Stimulated activated CD4-positive, alpha-beta T cell treated with anti-CD3 and anti-CD28 coated beads, Interleukin-15, amount 100 ng/mL, for 1 hour (primary cell): ENCODE measurements at places on chromosomes 2 and 18.

DNA sequence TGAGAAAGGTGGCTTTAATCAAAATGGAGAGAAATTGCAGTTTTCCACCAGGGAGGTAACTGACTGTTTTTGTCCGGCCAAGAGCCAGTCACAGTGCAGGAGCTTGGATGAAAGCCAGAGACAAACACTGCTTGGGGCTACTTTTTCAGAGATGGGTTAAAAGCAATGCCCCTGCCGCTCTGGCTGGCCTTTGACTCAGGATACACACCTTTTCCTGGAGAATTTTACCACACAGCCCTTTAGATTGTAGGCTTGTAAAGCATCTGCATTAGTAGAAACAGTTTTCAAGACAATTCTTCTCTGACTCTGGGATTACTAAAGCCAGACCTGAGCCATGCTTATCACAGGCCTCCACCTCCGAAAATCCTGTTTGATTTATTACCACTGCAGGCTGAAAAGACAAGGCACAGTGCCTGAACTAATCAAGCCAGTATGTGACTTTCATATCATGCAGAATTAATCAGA is 79.7 kb downstream of the CCBE1 start:
- no peak for DNase-seq

- no peak for DNase-seq
Observed at GRCh38 chr2:215748446-215748845, 264.9 kb downstream of the MREG start.

- DNase-seq, result no peak
Observed at GRCh38 chr2:31197669-31198068, 19.6 kb downstream of the CAPN14 start.

DNA sequence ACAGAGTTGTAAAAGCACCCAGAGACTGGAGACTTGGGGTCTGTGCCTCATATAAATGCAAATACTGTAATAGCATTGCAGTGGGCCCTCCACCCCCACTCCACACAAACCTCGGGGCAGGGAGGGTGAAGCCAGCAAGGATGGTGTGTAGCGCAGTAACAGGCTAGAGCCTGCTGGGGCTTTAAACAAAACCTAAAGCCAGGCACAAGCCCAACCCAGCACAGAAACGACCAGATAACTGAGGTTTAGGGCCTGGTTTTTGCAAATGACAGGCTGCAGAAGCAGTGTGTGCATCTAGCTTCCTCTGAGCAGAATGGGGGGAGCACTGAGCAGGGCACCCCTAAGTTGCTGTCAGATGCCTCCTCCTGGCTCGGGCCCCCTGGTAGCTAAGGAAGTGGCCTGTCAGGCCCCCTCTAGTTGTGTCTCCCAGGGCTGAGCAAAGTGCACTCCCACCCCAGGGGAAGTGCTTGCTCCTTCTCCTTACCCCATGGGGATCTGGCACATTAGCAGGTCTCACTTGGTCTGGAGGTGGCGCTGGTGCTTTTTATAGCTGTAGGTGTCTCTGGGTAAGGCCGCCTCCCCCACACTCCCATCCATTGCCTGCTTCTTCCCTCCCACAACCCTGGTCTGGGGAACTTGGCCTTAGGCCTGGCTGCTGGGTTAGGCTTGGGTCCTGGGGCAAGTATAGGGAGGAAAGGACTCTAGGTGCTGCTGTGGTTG is 135.1 kb downstream of the CELF4 start:
- DNase-seq, result no peak

GRCh38 chr2:237962432-237963084 is 4.3 kb upstream of the UBE2F start:
- no peak for DNase-seq

GRCh38 chr2:233981574-233982420 is 64.6 kb downstream of the TRPM8 start:
- no peak for DNase-seq
